ENCODE measurements at places on chromosomes 13 and 19. TPM values are rescaled to one million over a fixed set of nuclear protein-coding genes. Genes with fewer than 3 reads are reported as not detected.

DNA sequence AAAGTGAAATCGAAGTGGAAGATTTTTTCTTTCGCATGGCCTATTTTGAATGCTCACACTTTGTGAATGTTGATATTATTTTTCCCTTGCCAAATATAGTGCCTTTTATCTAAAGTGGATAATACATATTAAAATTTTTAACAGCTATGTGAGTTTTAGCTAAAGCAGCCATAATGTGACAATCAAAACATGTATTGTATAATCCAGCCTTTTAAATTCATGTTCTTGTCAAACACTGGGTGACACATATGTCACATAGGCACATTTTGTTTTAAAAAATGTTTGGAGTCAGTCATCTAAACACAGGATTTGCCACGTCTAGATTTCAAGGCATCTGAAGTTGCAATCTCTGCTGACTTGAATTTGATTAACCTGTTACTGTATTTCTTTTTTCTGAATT lies 1256.6 kb downstream of the SLITRK1 start:
- no peak for DNase-seq
- no peak overlapping the region for H3K27ac ChIP-seq
- no peak overlapping the region for H3K4me3 ChIP-seq
- H3K36me3 ChIP-seq = no peaks in the 10 kb centered on the region

GRCh38 chr13:110442930-110443621 lies 118.4 kb downstream of the RAB20 start:
- H3K4me3 ChIP-seq = no peak overlapping the region
- H3K36me3 ChIP-seq = peaks cover 55% of the 10 kb centered on the region
- H3K4me1 ChIP-seq = peaks cover 80% of the 10 kb centered on the region
- no peak for DNase-seq
- H3K27me3 ChIP-seq = no peaks in the 10 kb centered on the region

GRCh38 chr19:33796164-33796875 lies at the start of gene KCTD15:
KCTD15 (plus strand) TSS chr19:33796870; CDS start chr19:33800455, 3,585 bp downstream.
- peaks cover 33% of the 10 kb centered on the region for H3K4me1 ChIP-seq
- H3K27me3 ChIP-seq = peaks cover 3% of the 10 kb centered on the region
- H3K36me3 ChIP-seq = peaks cover 17% of the 10 kb centered on the region
- H3K27ac ChIP-seq = peak within 1 kb of the TSS; percentile 91
- DNase-seq = no peak
- H3K4me3 ChIP-seq = peak within 1 kb of the TSS; percentile 87

DAND5 gene
- not detected for total RNA-seq

- no peaks in the 10 kb centered on the region for H3K36me3 ChIP-seq
- H3K27ac ChIP-seq = no peak overlapping the region
- H3K4me1 ChIP-seq = peaks cover 14% of the 10 kb centered on the region
- peaks cover 18% of the 10 kb centered on the region for H3K27me3 ChIP-seq
These were observed 1.8 kb upstream of the INSR start for GRCh38 chr19:7295912-7296536.

ZNF99 gene
- total RNA-seq = not detected

CYP4F3 gene
- total RNA-seq = not detected

NBEA gene
- 10.9 TPM for total RNA-seq

GRCh38 chr13:96680898-96681297 lies 313.4 kb downstream of the OXGR1 start:
- peaks cover 3% of the 10 kb centered on the region for H3K27me3 ChIP-seq
- H3K4me1 ChIP-seq = no peaks in the 10 kb centered on the region
- no peak overlapping the region for H3K4me3 ChIP-seq
- H3K36me3 ChIP-seq = no peaks in the 10 kb centered on the region
- no peak for DNase-seq

DNA sequence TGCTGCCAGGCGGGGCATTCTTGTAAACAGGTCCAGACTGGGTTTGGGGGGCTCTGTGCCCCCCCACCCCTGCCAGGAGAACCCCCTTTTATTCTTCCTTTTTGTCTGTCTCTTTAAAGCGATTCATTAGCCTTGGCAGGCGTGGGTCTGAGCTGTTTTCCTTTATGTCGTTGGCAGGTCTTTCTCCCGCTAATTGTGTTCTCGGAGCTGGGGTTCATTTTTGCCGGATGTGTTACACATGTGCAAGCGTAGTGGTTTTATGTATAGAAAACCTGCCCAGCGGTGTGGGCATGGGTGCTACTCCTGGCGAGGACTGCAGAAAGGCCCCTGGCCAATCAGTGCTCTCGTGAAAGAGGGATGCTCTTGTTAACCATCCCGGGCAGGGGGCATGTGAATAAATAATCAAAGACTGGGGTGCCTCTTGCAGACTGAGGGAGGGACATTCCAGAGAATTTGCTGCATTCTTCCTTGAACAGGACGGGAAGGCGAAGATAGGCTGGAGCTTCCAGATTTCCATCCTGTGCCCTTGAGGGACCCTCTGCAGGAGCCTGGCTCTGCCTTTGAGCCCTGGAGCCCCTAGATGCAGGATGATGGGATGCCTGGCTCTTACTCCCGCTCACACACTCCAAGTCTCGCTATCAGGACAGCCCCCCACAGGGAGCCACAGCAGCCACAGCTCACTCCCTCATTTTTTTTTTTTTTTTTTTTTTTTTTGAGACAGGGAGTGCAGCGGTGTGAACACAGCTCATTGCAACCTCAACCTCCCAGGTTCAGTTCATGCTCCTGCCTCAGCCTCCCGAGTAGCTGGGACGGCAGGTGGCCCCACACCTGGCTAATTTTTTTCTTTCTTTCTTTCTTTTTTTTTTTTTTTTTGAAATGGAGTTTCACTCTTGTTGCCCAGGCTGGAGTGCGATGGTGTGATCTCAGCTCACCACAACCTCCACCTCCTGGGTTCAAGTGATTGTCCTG lies 14.1 kb downstream of the CARM1 start:
- peak overlapping the region; percentile 64 for H3K27ac ChIP-seq
- no peaks in the 10 kb centered on the region for H3K36me3 ChIP-seq
- H3K4me1 ChIP-seq = peaks cover 45% of the 10 kb centered on the region
- no peaks in the 10 kb centered on the region for H3K27me3 ChIP-seq
- no peak overlapping the region for H3K4me3 ChIP-seq

GRCh38 chr13:20924758-20925394 lies 22.3 kb upstream of the XPO4 start:
- no peak overlapping the region for H3K4me3 ChIP-seq
- DNase-seq = peak; percentile 88
- H3K27ac ChIP-seq = no peak overlapping the region
- peaks cover 1% of the 10 kb centered on the region for H3K4me1 ChIP-seq
- no peaks in the 10 kb centered on the region for H3K36me3 ChIP-seq
- H3K27me3 ChIP-seq = peaks cover 9% of the 10 kb centered on the region

TINCR gene
- 13.5 TPM for total RNA-seq

DNA sequence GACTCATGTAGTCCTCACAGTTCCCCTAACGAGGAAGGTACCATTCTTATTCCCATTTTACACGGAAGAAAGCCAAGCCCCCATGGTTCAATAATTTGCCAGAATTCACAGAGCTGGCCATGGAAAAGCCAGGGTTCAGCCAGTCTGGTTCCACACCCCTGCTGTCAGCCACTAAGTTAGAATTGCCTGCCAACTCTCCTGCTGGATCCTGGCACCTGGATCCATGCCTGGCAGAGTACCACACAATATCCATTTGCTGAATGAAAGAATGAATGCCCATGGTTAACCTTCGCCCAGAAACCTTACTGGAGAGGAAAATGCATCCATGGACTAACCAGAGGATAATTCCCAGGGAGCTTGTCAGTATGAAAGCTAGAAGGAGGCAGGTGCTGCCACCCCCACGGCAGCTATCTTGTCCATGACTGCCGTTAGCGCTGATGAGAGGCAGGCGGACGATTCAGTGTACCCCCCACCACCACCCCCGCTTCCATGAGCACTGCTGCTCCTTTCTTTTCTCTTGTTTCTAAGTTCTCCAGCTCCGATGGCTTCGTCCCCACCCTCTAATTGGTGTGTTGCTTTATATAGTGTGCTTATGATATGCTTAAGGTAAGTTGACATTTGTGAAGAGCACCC lies 114.5 kb downstream of the SLC7A1 start:
- peaks cover 46% of the 10 kb centered on the region for H3K27me3 ChIP-seq
- no peak for DNase-seq

FXYD3 gene
- total RNA-seq = not detected

URAD gene
- total RNA-seq = not detected

CDC16 gene
- total RNA-seq = 73.7 TPM

GRCh38 chr13:37409756-37410155 lies 188.8 kb downstream of the POSTN start:
- no peaks in the 10 kb centered on the region for H3K27me3 ChIP-seq
- no peak overlapping the region for H3K27ac ChIP-seq
- H3K4me3 ChIP-seq = no peak overlapping the region
- H3K36me3 ChIP-seq = no peaks in the 10 kb centered on the region

- no peaks in the 10 kb centered on the region for H3K27me3 ChIP-seq
- no peak overlapping the region for H3K4me3 ChIP-seq
- H3K36me3 ChIP-seq = no peaks in the 10 kb centered on the region
- H3K4me1 ChIP-seq = peaks cover 39% of the 10 kb centered on the region
These were observed 19.0 kb upstream of the SPRY2 start for GRCh38 chr13:80359778-80360452.

DNA sequence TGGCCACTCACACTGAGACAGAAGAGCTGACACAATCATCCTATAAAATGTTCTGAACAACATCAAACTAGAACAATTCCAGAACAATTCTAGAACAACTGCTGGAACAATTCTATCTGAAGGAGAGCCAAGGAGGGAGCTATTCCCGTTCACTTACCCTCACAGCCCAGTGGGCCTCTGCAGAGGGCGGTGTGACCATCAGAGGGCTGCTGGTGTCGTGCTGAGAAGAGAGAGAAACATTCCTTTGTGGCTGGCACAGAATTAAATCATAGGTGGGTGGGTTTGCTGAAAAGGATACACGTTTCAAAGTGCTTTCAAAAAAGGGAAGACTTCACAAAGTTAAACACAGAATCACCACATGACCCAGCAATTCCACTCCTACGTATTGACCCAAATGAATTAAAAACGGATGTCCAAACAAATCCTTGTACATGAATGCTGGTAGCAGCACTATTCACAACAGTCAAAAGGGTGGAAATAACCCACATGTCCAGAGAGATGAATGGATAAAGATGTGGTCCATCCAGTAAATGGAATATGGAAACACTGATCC lies 34.9 kb downstream of the EPS15L1 start:
- peaks cover 19% of the 10 kb centered on the region for H3K36me3 ChIP-seq
- no peaks in the 10 kb centered on the region for H3K27me3 ChIP-seq
- H3K4me1 ChIP-seq = peaks cover 38% of the 10 kb centered on the region
- DNase-seq = no peak
- peak overlapping the region; percentile 19 for H3K4me3 ChIP-seq

DNA sequence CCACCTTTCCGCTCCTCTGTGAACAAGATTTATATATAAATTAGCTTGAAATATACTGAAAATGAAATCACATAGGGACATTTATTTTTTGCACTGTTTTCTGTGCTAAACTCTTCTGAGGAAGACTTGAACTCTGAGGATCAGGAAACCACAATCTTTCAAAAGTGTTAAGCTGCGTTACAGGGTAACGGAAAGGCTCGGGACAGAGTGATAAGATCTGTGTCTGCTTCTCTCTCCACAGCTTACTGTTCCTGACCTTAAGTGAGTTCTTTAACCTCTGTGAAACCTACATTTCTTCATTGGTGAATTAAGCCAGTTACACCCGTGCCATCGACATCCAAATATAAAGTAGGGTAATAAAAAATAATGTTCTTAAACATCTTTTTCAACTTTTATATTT lies 38.9 kb downstream of the DACH1 start:
- no peak overlapping the region for H3K4me3 ChIP-seq
- peaks cover 17% of the 10 kb centered on the region for H3K27me3 ChIP-seq
- no peaks in the 10 kb centered on the region for H3K36me3 ChIP-seq
- no peaks in the 10 kb centered on the region for H3K4me1 ChIP-seq
- no peak overlapping the region for H3K27ac ChIP-seq
- no peak for DNase-seq

- no peak overlapping the region for H3K27ac ChIP-seq
- H3K4me1 ChIP-seq = peaks cover 11% of the 10 kb centered on the region
- H3K36me3 ChIP-seq = no peaks in the 10 kb centered on the region
- DNase-seq = no peak
- no peak overlapping the region for H3K4me3 ChIP-seq
- H3K27me3 ChIP-seq = no peaks in the 10 kb centered on the region
These were observed 9.8 kb upstream of the USPL1 start for GRCh38 chr13:30607908-30608307.

- no peak for DNase-seq
- H3K27ac ChIP-seq = peak overlapping the region; percentile 96
- H3K4me1 ChIP-seq = peaks cover 18% of the 10 kb centered on the region
- H3K4me3 ChIP-seq = peak overlapping the region; percentile 93
- no peaks in the 10 kb centered on the region for H3K36me3 ChIP-seq
- H3K27me3 ChIP-seq = no peaks in the 10 kb centered on the region
These were observed 47.1 kb downstream of the TGDS start for GRCh38 chr13:94548821-94549231.

GRCh38 chr19:56284746-56285145 lies 12.2 kb downstream of the EDDM13 start:
- H3K27ac ChIP-seq = no peak overlapping the region
- peaks cover 6% of the 10 kb centered on the region for H3K36me3 ChIP-seq
- H3K27me3 ChIP-seq = no peaks in the 10 kb centered on the region
- no peak for DNase-seq
- H3K4me1 ChIP-seq = no peaks in the 10 kb centered on the region

FCAR gene
- total RNA-seq = not detected

GRCh38 chr13:71704656-71705055 lies 162.3 kb downstream of the DACH1 start:
- DNase-seq = no peak
- H3K4me1 ChIP-seq = no peaks in the 10 kb centered on the region
- H3K36me3 ChIP-seq = no peaks in the 10 kb centered on the region
- no peak overlapping the region for H3K4me3 ChIP-seq

DNA sequence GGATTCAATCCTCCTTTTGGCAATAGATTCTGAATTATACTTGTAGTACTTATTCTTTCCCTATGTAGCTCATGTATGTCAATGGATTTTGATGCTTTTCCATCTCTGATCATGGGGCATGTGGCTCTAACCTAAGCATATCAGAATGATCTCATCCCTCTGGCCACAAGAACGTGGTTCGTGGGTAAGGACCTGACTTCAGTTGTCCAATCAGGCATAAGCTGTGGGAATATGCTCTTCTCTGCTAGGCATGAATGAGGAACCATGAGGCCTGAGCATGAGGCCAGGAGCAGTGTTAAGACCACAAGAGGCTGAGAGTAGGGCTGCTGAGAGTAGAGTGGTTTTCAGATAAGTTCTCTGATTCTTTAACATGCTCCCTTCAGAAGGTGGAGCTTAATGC lies 292.4 kb upstream of the TSHZ3 start:
- no peaks in the 10 kb centered on the region for H3K27me3 ChIP-seq
- H3K4me3 ChIP-seq = no peak overlapping the region
- no peak for DNase-seq
- no peaks in the 10 kb centered on the region for H3K4me1 ChIP-seq

KLF12 gene
- 31.1 TPM for total RNA-seq

GRCh38 chr13:46551410-46552302 lies 1.3 kb upstream of the LRCH1 start:
- H3K4me1 ChIP-seq = peaks cover 32% of the 10 kb centered on the region
- H3K27ac ChIP-seq = no peak overlapping the region
- peak overlapping the region; percentile 88 for H3K4me3 ChIP-seq
- no peaks in the 10 kb centered on the region for H3K27me3 ChIP-seq
- peak; percentile 89 for DNase-seq

- no peak for DNase-seq
- no peaks in the 10 kb centered on the region for H3K36me3 ChIP-seq
- no peak overlapping the region for H3K27ac ChIP-seq
- peaks cover 12% of the 10 kb centered on the region for H3K4me1 ChIP-seq
- no peak overlapping the region for H3K4me3 ChIP-seq
- no peaks in the 10 kb centered on the region for H3K27me3 ChIP-seq
These were observed 1268.7 kb upstream of the PCDH20 start for GRCh38 chr13:62684359-62684758.

- no peak overlapping the region for H3K27ac ChIP-seq
- peaks cover 18% of the 10 kb centered on the region for H3K4me1 ChIP-seq
- H3K27me3 ChIP-seq = peaks cover 17% of the 10 kb centered on the region
- H3K36me3 ChIP-seq = no peaks in the 10 kb centered on the region
- H3K4me3 ChIP-seq = no peak overlapping the region
- no peak for DNase-seq
These were observed 66.1 kb upstream of the FRY start for GRCh38 chr13:31965361-31966066.
